ENCODE measurements at places on chromosomes 12 and 14. TPM values are rescaled to one million over a fixed set of nuclear protein-coding genes. Genes with fewer than 3 reads are reported as not detected.
A peak's percentile ranks its signal among the peaks of the same experiment; 100 is the strongest.

DNA sequence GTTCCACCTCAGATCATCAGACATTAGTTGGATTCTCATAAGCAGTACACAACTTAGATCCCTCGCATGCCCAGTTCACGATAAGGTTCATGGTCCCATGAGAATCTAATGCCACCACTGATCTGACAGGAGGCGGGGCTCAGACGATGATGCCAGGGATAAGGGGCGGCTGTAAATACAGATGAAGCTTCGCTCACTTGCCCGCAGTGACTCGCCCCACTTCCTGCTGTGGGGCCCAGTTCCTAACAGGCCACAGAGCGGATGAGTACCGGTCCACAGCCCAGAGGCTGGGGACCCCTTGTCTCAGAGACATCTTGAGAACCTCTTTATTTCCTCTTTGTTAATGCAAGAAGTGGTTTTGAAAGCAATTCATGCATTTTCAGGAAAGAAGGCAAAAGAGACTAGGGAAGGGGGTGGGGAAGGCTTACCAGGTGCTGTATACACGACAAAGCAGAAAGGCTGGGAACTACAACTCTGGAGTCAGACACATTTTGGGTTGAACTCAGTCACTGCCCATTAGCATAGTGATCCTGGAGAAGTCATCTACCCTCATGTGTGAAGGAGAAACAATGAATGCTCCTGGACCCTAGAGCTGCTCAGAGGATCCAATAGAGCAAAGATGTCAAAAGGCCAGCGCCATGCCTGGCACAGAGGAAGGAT, 68.7 kb downstream of the EID3 start:
- H3K27ac ChIP-seq: no peak overlapping the region
- H3K4me1 ChIP-seq: peaks cover 15% of the 10 kb centered on the region
- no peaks in the 10 kb centered on the region for H3K27me3 ChIP-seq

DNA sequence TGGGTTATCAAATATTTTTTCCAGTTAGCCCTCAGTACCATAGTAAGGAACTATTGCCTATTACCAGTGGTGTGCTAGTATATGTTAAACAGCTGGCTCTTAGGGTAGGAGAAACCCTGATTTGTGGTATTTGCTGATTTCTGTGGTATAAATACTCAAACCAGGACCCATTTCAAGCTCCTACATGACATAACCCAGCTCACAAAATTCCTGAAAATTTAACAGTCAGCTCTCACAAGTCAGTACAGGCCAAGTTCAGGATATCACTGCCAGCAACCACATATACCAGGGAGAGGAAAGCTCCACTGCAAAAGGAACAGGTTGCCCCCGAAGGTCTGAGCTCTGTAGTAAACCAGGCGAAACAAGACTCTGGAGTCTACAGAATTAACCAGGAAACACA, 315.3 kb downstream of the NOVA1 start:
- DNase-seq: no peak
- no peaks in the 10 kb centered on the region for H3K36me3 ChIP-seq
- H3K27ac ChIP-seq: no peak overlapping the region

The KLRD1 gene
- total RNA-seq: 688 TPM

The C12orf54 gene
- total RNA-seq: not detected

The LYZ gene
- total RNA-seq: 337 TPM

GRCh38 chr14:91947475-91948184, at the start of gene FBLN5:
Gene FBLN5 (minus strand): TSS chr14:91947694. CDS start chr14:91947229, 465 bp downstream.
- DNase-seq: peak; percentile 39
- peak within 1 kb of the TSS; percentile 2 for H3K4me3 ChIP-seq
- peaks cover 26% of the 10 kb centered on the region for H3K27me3 ChIP-seq
- no peak within 1 kb of the TSS for H3K27ac ChIP-seq

DNA sequence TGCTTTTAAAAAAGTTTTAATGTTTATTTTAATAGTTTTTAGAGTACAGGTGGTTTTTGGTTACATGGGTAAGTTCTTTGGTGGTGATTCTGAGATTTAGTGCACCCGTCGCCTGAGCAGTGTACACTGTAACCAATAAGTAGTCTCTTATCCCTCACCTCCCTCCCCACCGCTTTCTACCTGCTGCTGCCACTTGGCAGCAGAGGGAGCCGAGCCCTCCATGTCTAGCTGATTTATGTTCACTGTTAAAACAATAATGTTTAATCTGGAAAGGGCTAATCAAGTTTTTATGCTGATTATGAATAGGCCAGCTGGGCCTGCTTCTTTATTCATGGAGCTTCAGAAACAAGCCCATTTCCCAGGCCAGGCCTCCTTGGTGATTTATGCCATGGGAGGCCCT, 73.1 kb downstream of the ADCK1 start:
- H3K4me3 ChIP-seq: no peak overlapping the region
- no peak overlapping the region for H3K27ac ChIP-seq
- H3K4me1 ChIP-seq: no peaks in the 10 kb centered on the region
- no peaks in the 10 kb centered on the region for H3K27me3 ChIP-seq
- no peaks in the 10 kb centered on the region for H3K36me3 ChIP-seq

DNA sequence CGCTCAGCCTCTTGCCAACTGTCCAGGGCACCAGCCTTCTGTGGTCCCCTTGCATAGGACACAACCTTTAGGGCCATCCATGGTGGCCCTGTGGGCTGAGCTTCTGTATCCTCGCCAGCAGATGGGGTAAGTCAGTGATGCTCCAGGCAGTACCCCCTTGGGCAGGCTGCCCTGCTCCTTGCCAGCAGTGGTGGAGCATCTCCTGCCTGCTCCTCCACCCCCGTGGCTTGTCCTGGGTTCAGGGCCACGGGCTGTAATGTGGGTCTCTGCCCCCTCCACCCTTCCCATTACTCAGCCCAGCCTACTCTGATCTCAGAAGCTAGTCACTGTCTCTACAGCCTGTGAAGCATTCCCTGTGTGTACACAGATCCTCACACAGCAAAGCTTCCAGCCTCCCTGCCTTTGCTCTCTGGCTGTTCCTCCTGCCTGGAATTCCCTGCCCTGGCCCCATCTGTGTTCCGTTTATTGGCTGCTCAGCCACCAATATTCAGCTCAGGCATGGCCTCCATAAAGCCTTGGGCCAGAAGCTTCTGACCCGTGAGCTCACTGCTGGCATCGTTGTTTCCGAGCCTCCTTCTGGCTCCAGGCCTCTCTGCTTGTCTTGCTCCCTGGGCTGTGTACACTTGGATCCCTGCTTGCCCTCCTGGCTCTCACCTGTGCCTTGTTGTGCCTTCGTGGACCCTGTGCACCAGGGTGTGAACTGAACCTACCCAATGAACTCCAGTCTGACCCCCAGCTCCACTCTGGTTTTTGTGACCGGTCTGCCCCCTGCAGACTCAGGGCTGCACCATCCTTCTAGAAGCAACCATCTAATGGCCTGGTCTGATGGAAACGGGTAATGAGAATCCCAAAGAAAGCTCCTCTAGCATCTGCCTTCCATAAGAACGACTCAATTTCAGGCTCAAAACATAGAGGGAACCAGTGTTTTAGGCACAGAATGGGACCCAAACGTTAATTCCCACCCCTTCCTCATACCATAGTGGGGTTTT, 177.0 kb upstream of the PRMT8 start:
- no peaks in the 10 kb centered on the region for H3K27me3 ChIP-seq
- no peaks in the 10 kb centered on the region for H3K36me3 ChIP-seq
- no peak for DNase-seq
- H3K4me1 ChIP-seq: no peaks in the 10 kb centered on the region
- H3K4me3 ChIP-seq: no peak overlapping the region

GRCh38 chr12:8914716-8915526, 612 bp downstream of the PHC1 start:
- peaks cover 10% of the 10 kb centered on the region for H3K4me1 ChIP-seq
- DNase-seq: peak; percentile 77
- H3K27me3 ChIP-seq: no peaks in the 10 kb centered on the region
- H3K27ac ChIP-seq: peak overlapping the region; percentile 45
- peaks cover 8% of the 10 kb centered on the region for H3K36me3 ChIP-seq

- no peak overlapping the region for H3K4me3 ChIP-seq
- no peak overlapping the region for H3K27ac ChIP-seq
- H3K36me3 ChIP-seq: no peaks in the 10 kb centered on the region
- H3K27me3 ChIP-seq: no peaks in the 10 kb centered on the region
These were observed 11.4 kb upstream of the TAC3 start for GRCh38 chr12:57027805-57028153.

DNA sequence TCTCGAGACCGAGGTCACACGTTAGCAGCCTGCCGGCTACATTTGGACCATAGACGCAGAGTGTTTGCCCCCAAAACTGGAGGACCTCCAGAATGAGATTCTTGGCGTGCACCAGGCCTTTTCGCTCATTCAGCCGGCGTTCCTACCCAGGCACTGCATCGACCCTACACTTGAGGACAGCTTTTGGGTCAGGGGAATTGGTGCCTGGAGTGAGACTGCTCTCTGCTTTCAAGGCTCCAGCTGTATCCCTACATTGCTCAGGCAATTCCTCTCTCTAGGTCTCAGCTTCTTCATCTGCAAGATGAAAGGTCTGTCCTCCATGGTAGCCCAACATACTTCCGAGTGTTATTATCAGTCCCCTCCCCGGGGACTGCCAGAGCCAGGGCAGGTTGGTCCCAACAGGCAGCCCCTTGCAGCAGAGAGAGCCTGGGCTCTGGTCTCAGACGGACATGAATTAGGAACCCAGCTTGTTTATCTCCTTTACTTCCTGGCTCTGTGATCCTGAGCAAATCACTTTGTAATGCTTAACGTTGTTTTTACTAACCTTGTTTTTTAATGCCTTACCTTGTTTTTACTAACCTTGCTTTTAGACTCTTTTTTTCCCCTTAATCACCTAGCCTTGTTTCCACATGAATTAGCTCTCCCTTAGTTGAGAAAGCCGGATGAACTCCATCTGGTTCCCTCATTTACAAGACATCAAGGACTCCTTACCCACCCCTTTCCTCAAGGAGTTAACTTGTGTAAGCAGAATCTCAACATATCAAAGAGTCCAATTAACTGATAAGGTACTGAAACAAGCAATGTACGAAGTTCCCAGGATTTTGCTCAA, 892 bp downstream of the TCHP start:
- H3K27ac ChIP-seq: peak overlapping the region; percentile 22
- peaks cover 32% of the 10 kb centered on the region for H3K36me3 ChIP-seq
- H3K4me1 ChIP-seq: peaks cover 24% of the 10 kb centered on the region
- peak overlapping the region; percentile 77 for H3K4me3 ChIP-seq
- no peak for DNase-seq

DNA sequence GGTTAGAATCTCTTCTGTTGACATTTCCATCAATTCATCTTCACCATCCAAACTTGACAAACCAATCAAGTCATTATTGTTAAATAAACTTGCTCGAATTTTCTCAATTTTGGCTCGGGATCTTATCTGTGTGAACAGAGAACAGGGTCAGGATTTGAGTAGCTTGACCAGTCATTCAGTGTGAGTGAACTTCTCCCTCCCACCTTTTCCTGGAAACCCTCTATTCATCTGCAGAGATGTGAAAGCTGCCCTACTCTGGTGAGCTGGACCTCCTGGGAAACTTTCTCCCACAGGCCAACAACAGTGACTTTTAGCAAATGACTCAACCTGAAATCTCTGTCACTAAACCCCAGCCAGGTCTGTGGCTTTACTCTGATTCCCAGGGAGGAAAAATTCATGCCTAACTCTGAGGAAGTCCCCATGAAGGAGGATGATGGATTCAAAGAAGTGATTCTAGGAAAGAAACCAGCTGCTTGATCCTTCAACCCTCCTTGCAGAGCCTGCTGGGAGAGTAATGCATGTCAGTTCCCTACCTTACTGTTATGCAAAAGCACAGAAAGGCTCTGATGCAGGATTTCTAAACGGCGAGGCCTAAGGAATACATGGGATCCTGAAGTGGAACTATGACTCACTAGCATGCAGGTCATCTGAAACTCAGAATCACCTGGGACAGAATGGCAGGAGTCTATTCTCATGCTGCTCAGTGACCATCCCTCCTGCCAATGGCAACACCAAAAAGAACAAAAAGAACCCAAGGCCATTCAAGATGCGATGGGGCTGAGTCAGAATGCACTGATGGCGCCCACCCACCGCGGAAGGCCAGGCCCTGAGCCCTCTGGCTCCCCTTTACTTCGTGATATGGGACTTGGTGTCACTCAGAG, 58.0 kb downstream of the TRAFD1 start:
- no peak overlapping the region for H3K27ac ChIP-seq
- no peak for DNase-seq
